ENCODE measurements at places on chromosomes 11 and 22.

DNA sequence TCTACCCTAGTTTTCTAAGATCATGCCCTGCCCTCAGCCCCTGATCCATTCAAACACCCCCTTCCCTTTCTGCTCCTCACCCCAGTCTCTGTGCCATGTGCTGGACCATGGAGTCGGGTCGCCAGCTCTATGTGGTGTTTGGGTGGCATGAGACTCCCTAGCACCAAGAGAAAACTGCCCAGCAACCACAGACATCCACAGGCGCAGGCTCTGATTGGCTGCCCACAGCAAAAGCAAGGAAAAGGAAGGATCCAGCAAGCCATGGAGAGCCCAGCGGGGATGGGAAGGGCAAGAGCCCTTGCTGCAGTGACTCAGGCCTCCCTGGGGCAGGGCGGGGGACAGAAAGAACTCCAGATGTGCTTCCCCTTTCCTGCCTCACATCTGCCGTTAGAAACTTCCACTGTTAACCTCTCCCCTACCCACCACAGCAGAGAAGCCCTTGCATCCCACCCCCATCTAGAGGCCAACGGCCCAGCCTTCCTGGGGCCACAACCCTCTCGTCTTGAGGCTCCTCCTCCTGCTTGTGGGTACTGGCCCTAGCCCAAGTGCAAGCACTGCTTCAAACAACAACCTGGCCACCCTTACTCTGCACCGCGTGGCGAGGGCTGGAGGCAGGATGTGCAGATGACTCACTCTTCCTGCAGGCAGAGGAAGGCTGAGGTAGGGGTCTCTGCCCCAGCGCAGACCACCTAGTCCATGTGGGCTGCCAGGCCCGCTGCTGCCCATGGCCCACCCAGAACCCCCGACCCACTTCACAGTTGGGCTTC, 9.7 kb upstream of the AHNAK start:
- peaks cover 43% of the 10 kb centered on the region for H3K4me1 ChIP-seq
- no peaks in the 10 kb centered on the region for H3K27me3 ChIP-seq
- H3K27ac ChIP-seq = peak overlapping the region; percentile 94
- peak; percentile 97 for DNase-seq
- H3K4me3 ChIP-seq = peak overlapping the region; percentile 42

DNA sequence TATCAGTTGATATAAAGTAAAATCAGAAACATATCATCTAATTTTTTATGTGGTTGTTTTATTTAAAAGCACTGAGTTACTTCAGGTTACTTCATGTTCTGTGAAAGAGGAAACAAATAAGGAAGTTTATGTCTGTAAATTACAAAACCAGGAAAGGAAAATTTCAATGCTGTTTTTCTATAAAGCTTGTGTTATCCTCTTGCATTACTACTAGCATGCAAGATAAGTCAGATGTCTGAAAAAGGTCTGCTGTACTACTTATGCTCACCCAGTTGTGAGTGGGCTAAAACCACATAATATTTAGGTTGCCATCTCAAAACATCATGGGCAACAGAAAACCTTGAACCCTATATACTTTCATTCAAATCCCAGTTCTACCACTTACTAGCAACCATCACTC, 121.5 kb downstream of the ATG16L2 start:
- H3K27ac ChIP-seq = peak overlapping the region; percentile 63
- H3K27me3 ChIP-seq = no peaks in the 10 kb centered on the region
- no peak overlapping the region for H3K4me3 ChIP-seq
- H3K4me1 ChIP-seq = peaks cover 18% of the 10 kb centered on the region

GRCh38 chr11:85815186-85815931, 4.4 kb upstream of the SYTL2 start:
- H3K4me1 ChIP-seq = peaks cover 6% of the 10 kb centered on the region
- H3K27me3 ChIP-seq = no peaks in the 10 kb centered on the region
- no peak overlapping the region for H3K4me3 ChIP-seq
- DNase-seq = no peak

GRCh38 chr11:93166194-93166593, 31.6 kb downstream of the SLC36A4 start:
- H3K4me3 ChIP-seq = no peak overlapping the region
- no peaks in the 10 kb centered on the region for H3K27me3 ChIP-seq
- H3K4me1 ChIP-seq = no peaks in the 10 kb centered on the region
- H3K27ac ChIP-seq = no peak overlapping the region

DNA sequence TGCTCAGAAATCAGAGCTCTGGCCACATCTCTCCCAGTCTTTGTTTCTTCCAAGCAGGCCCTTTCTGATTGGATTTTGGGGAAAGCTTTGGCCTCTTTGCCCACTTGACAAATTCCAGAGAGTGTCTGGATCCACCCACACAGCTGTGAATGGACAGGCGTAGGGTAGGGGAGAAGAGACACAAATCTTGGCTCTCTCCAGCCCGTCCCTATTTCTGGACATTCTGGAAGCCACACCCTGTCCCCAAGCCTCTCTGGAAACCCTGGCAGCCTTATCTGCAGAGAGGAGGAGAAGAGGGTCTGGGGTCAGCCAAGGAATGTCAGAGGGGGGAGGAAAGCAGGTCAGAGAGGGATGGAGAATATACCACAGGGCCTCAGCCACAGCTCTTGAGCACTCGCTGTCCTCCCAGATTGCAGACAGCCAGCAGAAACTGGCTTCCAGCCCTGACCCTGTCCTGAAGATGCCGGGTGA, 59.5 kb upstream of the WNT11 start:
- H3K27ac ChIP-seq = no peak overlapping the region
- no peaks in the 10 kb centered on the region for H3K4me1 ChIP-seq
- no peaks in the 10 kb centered on the region for H3K36me3 ChIP-seq
- H3K27me3 ChIP-seq = no peaks in the 10 kb centered on the region

- no peak overlapping the region for H3K27ac ChIP-seq
- no peaks in the 10 kb centered on the region for H3K36me3 ChIP-seq
- no peaks in the 10 kb centered on the region for H3K4me1 ChIP-seq
- DNase-seq = no peak
- H3K4me3 ChIP-seq = no peak overlapping the region
- no peaks in the 10 kb centered on the region for H3K27me3 ChIP-seq
These were observed 34.6 kb upstream of the MMP13 start for GRCh38 chr11:102990145-102990544.

DNA sequence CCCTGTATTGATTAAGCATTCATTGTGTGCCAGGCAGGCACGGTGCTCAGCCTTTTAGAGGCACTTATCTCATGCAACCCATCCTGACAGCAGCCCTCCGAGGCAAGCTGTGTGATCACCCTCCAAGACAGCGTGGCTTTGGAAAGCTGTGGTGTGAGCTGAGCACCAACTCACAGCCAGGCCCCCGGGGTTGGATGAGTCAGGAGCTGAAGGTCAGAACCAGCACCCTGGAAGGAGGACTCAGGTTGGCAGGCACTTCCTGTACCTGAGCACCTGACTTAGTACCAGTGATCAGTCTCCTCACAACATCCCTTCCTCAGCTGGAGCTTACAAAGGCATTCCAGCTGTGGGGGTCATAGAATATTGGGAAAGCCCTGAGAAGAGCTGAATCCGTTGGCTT, 9.0 kb downstream of the PATZ1 start:
- no peak overlapping the region for H3K4me3 ChIP-seq
- DNase-seq = no peak
- H3K27me3 ChIP-seq = no peaks in the 10 kb centered on the region
- no peaks in the 10 kb centered on the region for H3K4me1 ChIP-seq

GRCh38 chr22:47169801-47170140, 407.3 kb downstream of the TBC1D22A start:
- H3K4me1 ChIP-seq = no peaks in the 10 kb centered on the region
- H3K36me3 ChIP-seq = peaks cover 17% of the 10 kb centered on the region
- H3K27ac ChIP-seq = no peak overlapping the region
- H3K4me3 ChIP-seq = no peak overlapping the region

- no peak for DNase-seq
- H3K27me3 ChIP-seq = no peaks in the 10 kb centered on the region
- H3K4me1 ChIP-seq = no peaks in the 10 kb centered on the region
- no peaks in the 10 kb centered on the region for H3K36me3 ChIP-seq
These were observed 54.6 kb downstream of the LRRC74B start for GRCh38 chr22:21100149-21101032.

DNA sequence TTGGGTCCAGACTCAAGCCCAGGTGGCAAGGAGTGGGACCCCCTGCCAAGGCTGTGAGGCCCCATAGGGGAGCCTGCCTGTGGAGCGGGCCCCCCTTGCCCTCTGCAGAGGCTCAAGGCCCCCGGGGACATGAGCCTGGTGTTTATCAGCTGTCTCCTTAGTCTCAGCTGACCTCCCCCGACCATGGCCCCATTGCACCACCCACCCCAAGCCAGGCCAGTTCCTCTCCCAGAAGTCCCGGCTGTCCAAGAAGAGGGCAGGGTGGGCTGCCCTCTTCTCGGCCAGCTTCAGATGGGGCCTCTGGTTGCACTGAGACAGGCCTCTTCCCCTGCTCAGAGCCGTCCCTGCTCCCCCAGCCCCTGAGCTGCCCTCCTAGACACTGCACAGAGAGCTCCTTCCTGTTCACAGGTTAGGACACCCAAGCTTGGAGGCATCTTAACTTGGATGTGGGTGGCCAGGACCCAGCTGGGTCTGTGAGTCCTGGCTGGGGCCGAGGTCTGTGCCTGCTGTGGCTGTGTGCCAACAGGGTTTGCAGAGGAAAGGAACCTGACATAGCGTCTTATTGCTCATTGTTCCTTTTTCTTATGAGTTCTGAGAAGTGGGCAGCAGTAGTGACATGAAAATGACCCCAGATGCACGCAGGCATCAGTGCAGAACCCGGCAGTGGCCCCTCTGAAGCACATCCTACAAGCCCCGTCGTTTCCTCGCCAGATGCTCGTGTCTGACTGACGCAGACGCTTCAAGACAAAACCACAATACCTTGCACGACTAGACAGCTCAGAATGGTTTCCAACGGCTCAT, 5.4 kb downstream of the TRABD start:
- peak overlapping the region; percentile 89 for H3K27ac ChIP-seq
- H3K4me3 ChIP-seq = peak overlapping the region; percentile 58
- H3K27me3 ChIP-seq = no peaks in the 10 kb centered on the region
- H3K36me3 ChIP-seq = peaks cover 13% of the 10 kb centered on the region
- DNase-seq = no peak
- H3K4me1 ChIP-seq = peaks cover 31% of the 10 kb centered on the region

- no peaks in the 10 kb centered on the region for H3K27me3 ChIP-seq
- H3K27ac ChIP-seq = no peak overlapping the region
- no peaks in the 10 kb centered on the region for H3K4me1 ChIP-seq
These were observed 776 bp downstream of the DGCR6 start for GRCh38 chr22:18906896-18907295.

DNA sequence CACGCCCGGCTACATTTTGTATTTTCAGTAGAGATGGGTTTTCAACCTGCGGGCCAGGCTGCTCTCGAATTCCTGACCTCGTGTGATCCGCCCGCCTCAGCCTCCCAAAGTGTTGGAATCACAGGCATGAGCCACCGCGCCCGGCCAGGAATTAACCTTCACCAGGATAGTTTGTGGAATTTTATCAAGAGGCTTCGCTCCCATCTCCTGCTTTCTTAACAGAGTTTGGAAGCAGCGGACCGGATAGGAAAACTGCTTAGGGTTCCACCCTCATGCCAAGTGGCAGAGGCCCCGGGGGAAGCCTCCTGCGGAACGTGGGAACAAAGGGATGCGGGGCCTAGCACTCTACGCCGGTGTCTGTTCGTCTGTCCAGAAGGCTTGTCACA, 229.9 kb downstream of the ST3GAL4 start:
- no peaks in the 10 kb centered on the region for H3K27me3 ChIP-seq
- no peaks in the 10 kb centered on the region for H3K36me3 ChIP-seq
- H3K27ac ChIP-seq = no peak overlapping the region
- no peak for DNase-seq
- H3K4me1 ChIP-seq = no peaks in the 10 kb centered on the region

Measured in ascending aorta (tissue), 2 donors.